Naive thymus-derived CD4-positive, alpha-beta T cell (primary cell): ENCODE measurements at places on chromosomes 5 and 9. TPM values are rescaled to one million over a fixed set of nuclear protein-coding genes. Genes with fewer than 3 reads are reported as not detected.

- DNase-seq: no peak
These were observed 55.2 kb upstream of the JAK2 start for GRCh38 chr9:4929917-4930316.

PCDHA6 gene
- total RNA-seq: not detected

DNA sequence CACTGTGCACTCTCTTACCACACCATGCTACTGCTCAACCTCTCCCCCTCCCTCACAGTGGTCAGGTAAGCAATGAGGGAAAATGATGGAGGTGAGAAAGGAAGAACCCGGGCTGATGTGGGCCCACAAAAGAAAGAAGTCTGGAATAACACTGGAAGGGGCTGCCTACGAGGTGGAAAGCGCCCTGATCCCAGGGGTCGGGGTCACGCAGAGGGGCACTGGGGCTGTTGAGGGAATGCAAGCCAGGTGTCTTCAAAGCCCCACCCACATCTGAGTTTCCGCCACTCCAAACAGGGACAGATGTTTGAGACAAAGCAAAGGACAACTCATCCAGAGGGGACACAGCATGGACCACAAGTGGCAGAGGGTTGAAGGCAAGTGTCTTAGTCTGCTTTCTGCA is 4.2 kb downstream of the TNIP1 start:
- DNase-seq: no peak

CCDC183 gene
- total RNA-seq: 6.6 TPM
